ENCODE measurements at places on chromosomes 7 and 10.

- no peak for DNase-seq
Observed at GRCh38 chr10:95201736-95202135, 7.7 kb downstream of the ACSM6 start.

- DNase-seq = no peak
Observed at GRCh38 chr10:126147866-126148587, 240.2 kb downstream of the ADAM12 start.

DNA sequence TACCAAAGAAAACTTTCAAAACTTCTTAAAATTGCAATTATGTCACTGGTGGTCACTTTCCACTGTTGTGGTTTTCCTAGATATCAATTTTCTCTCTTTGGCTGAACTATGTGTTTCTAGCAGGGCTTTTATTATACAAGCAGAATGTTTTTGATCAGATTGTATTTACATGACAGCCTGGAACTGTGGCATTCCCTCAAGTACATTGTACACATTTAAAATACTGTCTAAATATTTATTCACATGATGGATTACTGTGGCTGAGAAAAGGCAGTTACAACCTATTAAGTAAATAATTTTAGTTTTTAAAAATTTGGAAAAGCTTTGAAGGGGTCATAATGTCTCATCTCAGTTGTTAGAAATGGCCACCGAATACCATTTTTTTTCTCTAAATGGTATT is 231.9 kb upstream of the PPP1R3A start:
- no peak for DNase-seq

DNA sequence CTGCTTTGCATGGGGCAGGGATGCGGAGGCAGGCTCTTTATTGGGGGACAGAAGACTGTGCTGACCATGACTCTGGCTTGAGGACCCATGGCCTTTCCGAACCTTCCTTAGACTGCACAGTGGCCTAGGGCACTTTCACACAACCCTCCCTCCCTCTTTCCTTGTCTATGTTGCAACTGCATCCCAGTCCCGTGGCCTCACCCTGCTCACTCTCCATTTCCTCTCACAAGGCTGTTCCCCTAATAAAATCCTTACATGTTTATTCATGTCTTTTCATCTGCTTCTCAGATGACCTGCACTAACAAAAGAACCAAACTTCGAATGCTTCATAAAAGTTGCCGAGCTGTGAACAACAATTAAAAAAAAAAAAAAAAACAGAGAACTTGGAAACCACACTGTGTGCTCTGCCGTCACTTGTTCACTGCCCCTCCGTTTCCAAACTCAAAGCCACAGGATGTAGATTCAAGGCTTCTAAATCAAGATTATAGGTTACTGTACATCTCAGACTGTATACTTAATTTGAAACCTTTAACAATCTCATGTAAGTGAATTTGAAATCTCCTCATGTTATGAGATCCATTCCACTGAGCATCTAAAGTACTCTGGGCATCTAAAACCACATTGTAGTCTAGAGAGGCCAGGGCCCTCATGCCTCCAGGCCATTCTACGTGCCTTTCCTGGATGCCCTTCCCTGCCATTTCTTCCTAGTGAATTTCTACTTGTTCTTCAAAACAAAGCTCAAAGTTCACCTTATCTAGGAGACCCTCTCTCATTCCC is 265.9 kb downstream of the SNX13 start:
- no peak for DNase-seq

GRCh38 chr10:22436526-22436892 is 91.2 kb downstream of the SPAG6 start:
- DNase-seq = peak; percentile 9

DNA sequence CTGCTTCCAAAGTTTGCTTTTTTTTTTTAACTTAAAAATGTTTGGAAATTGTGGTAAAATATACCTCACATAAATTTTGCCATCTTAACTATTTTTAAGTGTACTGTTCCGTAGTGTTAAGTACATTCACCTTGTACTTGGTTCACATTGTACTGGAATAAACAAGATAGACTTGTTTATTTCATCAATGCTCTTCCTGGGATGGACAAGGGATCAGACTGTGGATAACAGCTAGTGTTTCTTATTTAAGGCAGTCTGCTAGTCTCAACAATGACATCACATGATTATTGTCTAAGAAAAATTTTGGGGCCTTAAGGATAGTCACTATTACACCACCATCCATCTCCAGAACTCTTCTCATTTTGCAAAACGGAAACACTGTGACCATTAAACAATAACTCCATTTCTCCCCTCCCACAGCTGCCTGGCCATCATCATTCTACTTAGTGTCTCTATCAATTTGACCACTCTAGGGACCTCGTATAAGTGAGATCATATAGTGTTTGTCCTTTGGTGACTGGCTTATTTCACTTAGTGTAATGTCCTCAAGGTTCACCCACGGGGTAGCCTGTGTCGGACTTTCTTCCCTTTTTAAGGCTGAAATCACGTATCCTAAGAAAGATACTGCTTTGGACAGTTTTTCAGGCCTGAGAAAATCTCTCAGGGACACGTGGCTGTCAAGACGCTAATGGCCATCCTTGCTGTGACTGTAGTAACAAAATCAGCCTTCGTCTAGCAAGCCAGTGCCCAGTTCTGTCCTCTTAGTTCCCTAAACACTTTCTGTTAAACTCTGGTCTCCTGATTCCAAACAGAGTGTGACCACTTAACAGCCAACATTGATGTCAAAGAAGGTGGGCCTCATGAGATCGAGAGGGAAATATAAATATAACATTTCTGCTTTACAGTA is 305.2 kb downstream of the FRMD4A start:
- no peak for DNase-seq

DNA sequence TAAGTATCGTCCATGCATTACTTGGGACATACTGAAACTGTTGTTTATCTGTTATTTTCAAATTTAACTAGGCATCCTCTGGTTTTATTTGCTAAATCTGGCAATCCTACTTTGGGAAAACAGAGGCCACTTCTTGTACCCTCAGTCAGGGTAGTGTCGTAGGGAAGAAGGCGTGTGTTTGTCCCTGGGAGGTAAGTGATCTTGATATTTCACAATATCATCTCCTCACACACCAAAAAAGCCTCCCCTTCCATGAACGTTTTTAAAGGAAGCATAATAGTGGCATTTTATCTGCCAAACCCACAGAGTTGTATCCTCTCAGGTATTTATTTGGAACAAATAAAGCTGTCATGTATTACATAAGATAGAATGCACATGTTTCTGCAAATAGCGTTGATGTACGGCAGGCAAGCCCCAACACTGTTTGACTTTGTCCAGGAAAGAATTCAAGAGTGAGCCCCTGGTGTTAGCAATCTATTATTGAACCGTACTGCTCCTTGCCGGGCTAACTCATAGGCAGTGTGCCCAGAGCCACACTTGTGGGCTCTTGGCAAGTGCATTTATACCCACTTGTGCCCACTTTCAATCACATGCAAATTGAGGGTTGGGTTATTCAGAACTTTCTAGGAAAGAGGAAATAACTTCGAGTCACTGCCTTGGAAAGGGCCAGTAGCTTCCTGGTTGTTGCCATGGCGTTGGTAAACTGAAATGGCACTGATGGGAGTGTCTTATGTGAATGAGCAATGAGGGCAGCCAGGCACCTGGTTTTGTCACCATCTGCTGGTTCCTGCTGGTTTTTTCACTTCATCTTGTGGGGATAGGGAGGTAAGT is 266.0 kb downstream of the USP6NL start:
- DNase-seq = no peak

- no peak for DNase-seq
Observed at GRCh38 chr7:77778535-77778934, 19.7 kb downstream of the TMEM60 start.

GRCh38 chr7:70614237-70615045 is 517.5 kb upstream of the GALNT17 start:
- DNase-seq = no peak

DNA sequence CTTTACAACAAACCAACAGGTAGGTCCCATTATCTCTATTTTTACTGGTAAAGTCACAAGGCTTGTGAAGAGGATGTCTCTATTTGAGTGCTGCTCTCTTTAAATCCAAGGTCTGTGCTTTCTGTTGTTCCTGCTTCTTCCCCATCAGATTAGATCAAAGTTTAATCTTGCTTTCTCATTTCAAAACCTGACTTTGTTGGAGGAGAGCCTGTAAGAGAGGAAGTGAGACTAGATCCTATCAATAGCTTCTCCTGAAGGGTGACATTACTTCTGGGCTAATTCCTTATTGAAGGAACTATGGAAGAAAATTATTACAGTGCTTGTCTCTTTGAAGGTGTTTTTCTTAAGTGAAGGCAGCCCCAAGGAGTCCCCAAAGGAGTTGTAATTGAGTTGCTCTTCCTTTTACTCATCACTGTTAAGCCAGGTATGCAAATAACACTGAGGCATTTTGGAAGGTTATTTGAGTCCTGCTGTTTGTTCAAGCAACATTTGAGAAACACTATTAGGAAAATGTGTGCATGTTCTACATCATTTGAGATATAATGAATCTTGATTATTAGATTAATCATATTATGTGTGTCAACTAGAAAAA is 146.2 kb upstream of the MBL2 start:
- no peak for DNase-seq

GRCh38 chr7:91050677-91051076 is 213.6 kb upstream of the FZD1 start:
- DNase-seq = no peak

- no peak for DNase-seq
Observed at GRCh38 chr7:124792002-124792401, 26.4 kb upstream of the GPR37 start.

- no peak for DNase-seq
Observed at GRCh38 chr7:38813768-38814167, 95.2 kb downstream of the VPS41 start.

DNA sequence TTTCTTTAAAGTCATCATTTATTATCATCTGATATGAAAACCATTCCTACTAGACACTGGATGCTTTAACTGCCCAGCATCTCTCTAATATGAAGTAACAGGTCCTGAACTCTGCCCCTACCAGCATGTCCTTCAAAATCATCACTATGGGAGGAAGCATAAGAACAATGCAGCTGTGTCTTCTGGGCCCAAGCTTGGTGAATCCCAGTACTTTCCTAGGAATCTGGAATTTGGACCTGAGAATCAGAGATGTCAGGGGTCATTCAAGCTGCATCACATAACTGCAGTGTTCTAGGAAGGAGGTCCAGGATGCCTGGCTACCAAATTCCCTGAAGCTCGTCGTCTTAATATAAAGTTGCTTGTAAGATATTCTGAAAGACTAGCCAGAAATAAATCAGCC is 182.7 kb downstream of the AHR start:
- DNase-seq = no peak

- DNase-seq = no peak
Observed at GRCh38 chr10:89163265-89163995, 43.7 kb downstream of the CH25H start.

DNA sequence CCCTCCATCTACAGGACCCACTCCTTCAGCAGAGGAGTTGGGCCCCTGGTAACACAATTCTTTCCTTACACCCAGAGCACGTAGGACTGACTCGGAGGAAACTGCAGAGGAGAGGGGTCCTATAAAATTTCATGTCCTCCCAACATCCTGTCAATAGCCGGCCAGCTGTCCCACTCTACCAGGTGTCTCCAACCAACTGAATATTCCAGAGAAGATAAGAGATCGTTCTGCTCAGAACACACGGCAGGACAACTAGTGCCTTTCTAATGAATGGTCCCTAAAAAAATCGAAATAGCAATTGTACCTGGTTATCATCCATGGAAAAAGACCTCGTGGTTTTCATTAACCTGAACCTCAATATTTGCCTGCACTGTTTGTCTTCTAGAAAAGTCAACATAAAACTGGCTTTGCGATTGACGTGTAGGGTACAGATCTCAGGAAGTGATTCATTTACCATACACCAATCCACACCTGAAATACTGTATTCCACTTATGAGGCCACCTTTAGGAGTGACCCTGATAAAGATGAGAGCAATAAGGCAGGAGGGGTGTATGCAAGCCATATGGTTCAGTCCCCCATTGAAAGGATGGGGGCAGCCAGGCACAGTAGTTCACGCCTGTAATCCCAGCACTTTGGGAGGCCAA is 111.7 kb downstream of the PARP12 start:
- no peak for DNase-seq

DNA sequence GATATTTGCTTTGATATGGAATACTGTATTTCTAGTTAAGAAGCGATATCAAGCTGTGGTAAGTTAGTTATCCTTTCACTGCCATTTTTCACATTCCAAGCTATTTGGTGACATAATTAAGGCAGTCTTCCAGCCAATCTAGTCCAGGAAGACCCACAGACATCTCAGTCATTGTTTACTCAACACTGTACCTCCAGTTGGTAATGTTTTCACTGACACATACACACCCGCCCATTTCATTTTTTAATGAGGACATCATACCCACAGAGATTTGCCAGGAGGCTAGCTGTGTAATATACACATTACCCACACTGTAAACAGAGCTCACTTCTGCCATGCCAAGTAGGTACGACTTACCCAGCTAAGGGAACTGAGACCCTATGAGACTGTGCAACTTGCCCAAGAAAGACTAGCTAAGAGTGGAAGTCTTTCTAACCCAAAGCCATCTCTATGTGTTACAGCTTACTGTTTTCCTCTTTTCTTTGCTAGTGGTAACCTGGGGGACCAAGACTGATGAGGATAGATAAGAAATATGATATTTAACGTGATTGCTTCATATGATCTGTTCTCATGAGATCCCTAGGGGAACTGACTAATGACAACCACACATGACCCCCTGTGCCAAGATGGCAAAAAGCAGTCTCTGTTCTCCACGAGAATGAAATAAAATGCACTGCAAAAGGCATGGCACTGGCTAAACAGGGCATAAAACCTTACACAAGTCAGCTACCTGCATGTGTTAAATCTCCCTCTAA is 179.0 kb downstream of the DGKI start:
- no peak for DNase-seq

DNA sequence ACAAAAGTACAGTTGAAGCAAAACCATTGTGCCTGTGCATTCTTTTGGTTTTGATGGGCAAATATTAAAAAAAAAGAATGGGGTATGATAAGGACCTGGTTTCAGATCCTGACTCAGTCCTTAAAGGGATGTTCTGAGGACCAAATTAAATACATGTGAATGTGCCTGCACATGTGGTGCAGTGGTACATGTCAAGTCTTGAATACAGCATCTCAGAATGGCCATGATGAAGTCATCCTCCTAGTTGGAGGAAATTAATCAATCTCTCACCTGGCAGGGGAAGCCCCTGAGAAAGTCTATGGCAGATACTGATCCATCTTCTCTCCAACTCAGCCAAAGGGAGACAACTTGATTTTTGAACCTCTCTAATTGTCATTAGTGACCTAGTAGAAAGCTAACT is 207.0 kb downstream of the SUGCT start:
- no peak for DNase-seq
